ENCODE measurements at places on chromosomes 16 and 17.

DNA sequence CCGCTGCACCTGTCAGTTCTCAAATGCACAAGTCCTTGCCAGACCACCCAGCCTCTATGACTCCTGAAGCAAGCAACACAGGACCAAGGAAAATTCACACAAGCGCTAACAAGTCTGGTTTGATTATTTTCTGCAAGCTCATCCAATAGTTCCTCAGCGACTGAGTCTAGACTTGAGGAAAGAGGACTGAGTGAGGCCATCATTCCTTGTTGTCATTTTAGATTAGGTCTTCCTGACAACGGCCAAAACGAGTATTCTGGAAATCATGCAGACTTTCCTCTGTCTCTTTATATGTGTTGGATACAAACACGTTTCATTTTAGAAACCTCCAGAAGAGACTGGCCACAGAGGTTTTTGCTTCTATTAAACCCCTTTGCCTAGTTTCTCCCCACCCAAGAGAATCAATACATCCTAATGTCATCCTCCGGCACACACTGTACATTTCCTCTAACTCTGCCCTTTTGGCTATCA is 561 bp downstream of the CCDC47 start:
- no peak for DNase-seq

DNA sequence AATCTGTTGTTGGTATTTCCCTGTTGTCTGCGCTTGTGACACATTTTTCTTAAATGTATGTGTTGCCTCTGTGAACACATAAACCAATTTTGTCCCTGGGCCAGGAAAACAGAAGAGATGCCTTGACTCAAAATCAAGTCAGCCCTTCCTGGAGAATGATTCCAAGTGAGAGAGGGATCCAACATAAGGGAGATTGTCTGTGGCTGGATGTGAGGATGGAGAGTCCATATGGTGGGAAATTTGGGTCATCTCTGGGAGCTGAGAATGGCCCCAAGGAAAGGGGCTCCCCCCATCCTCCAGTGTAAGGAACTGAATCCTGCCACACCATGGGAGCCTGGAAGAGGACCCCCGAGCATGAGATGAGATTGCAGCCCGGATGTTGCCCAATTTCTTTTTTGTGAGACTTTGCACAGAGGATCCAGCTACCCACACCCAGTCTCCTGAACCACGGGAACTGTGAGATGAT is 13.5 kb downstream of the CRYM start:
- DNase-seq: no peak

- DNase-seq: no peak
Observed at GRCh38 chr16:27441276-27441675, 39.3 kb downstream of the IL21R start.

DNA sequence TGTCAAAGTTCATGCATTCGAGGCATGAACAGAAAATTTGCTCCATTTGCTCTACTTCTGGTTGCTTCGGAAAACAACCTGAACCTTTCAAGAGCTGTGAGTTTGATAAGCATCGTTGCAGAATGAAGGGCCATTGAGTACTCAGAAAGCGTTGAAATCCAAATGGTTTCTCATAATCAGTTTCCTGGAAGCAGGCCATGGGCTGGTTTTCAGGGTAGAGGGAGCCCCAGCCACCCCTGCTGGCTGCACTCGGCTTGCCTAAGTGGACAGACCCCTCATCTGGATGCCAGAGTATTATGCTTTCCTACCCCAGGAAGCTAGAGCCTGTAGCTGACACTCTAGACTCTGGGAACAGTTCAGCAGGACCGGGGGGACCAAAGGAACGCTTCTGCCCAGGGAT is 24.4 kb downstream of the SCNN1G start:
- DNase-seq: no peak

DNA sequence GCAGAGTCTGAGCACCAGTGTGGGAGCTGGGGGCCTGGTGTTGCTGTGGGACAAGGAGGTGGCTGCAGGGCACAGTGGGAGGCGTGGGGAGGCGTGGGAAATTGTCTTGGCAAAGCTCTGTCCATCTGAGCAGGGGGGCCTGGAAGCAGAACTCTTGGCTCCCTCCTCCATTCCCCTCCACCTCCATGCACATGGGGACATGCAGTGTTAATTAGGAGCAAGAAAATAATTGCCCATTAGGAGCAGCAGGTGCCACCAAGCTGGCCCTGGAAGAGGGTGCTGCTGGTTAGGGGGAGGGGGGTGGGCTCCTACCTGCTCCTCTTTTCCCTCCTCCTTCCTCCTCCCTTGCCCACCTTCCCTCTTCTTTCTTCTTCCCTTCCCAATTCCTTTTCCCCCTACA is 4.5 kb downstream of the TTYH2 start:
- DNase-seq: no peak

- no peak for DNase-seq
Observed at GRCh38 chr17:75590314-75590761, 2.7 kb downstream of the MYO15B start.

GRCh38 chr17:82865774-82866395 is 26.1 kb upstream of the ZNF750 start:
- no peak for DNase-seq

GRCh38 chr17:44210342-44211192 is 8.9 kb downstream of the UBTF start:
- no peak for DNase-seq

- DNase-seq: no peak
Observed at GRCh38 chr17:82097184-82097918, 685 bp downstream of the FASN start.

DNA sequence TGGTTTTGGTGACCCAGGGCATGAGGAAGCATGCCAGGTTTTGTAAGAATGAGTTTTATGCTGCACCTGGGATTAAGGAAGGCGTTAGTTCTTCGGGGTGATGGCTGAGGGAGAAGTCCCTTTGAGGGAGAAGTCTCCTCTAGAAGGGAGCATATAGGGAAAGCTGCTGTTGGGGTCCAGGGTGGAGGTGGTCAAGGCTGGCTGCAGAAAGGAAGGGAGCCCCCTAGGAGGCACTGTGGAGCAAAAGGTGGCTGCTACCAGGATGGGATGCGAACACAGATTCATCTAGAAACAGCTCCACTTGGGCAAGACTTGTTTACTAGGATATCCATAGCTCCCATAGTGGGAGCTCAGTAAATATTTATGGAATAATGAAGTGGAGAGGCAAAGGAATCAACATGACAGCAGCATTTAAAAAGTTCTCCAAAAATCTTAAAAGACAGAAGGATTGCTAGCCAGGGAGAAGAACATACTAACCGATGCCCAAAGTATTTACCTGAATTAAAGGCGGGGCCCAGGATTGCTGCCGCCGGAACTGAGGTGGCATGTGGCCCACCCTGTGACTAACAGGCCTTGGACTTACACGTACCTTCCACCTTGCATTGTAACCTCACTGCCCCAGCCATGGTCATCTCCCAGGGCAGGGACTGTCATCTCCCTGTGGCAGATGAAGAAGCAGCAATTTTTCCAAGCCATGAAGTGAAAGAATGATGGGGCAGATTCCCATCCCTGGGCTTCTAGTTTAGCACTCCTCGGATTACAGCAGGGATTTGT is 7.1 kb upstream of the LPCAT2 start:
- no peak for DNase-seq

GRCh38 chr17:78411241-78411857 is 32.9 kb downstream of the PGS1 start:
- no peak for DNase-seq

GRCh38 chr17:50560185-50560824 is at the start of gene CACNA1G:
Gene CACNA1G, plus strand, starts transcription at chr17:50560715. Its CDS starts 745 bp downstream, at chr17:50561460.
- peak; percentile 46 for DNase-seq

- DNase-seq: no peak
Observed at GRCh38 chr16:82096641-82097040, 61.6 kb downstream of the HSD17B2 start.

- DNase-seq: no peak
Observed at GRCh38 chr16:72188541-72188940, 16.6 kb upstream of the PMFBP1 start.

- peak; percentile 94 for DNase-seq
Observed at GRCh38 chr16:48123104-48123788, 32.5 kb downstream of the ABCC12 start.

DNA sequence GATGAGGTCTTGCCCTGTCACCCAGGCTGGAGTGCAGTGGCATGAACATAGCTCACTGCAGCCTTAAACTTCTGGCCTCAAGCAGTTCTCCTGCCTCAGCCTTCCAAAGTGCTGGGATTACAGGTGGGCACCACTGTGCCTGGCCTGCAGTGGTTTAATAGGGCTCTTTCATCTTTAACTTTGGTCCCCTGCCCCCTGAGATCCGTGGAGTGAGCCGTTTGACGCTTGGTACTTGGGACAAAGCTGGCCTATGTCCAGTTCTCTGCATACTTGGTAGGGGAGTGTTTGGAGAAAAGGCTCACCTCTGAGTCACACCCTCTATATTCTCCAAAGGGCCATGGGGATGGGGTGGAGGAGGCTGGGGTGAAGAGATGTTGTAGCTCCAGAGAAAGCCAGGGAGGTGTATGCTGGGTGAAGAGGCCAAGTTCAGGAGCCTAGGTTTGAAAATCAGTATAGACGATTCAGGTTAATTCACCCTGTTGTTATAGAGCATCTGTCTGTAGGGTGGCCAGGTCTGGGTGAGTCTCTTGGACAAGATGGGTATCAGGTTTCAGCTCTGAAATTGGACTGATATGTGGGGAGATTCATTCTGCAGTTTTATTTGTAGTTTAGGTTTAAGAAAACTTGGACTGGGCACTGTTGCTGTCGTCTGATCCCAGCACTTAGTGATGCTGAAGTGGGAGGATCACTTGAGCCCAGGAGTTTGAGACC is 17.6 kb downstream of the ABCC1 start:
- peak; percentile 61 for DNase-seq

DNA sequence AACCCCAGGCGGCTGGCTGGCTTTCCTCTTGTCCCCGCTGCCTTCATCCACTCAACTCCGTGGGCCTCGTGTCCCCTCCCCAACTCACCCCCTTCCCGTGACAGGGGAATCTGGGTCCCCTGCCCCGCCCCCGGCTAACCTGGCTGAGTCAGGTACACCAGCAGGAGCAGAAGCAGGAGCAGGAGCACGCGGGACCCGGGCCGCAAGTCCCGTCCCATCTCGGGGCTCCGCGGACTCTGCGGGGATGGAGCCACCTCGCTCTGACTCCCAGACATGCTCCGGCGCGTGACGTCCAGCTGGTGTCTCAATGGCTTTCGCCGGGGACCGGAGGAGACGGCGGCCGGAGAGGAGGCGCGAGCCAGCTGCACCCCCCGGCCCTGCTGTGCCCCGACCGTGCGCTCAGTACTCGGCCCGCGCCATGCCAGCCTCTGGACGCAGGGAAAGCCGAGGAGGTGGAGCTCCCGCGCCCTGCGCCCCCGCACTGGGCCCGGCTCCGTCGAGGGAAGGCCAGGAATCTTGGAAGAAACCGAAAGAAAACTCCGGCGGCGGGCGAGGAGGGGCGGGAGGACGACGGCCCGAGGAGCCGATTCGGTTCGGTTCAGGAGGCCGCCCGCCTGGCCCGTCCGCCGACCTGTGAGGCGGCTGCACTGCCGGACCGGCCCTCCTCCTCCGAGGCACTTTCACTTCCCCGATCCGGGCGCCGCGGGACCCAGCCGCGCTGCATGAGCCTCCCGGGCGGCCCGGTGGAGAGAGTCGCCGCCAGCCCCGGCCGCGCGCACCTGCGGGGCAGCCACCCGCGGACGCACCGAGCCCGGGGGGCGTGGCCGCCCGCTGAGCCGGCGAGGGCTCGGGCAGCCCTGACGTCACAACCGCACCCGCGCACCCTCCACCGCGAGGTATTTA is at the start of the genes CXCL16 and ZMYND15:
Gene CXCL16 (minus strand): TSS at position 807 of the 903 bp plus-strand sequence. CDS start 589 bp downstream, at position 218.
Gene ZMYND15 (plus strand): TSS at position 712 of the 903 bp plus-strand sequence. CDS start 716 bp downstream, outside the sequence.
- DNase-seq: no peak

GRCh38 chr17:42685831-42686230 is 3.5 kb downstream of the CNTNAP1 start:
- no peak for DNase-seq

GRCh38 chr16:4591706-4592470 is 22.8 kb downstream of the UBALD1 start:
- no peak for DNase-seq

- no peak for DNase-seq
Observed at GRCh38 chr16:3548445-3548844, 28.8 kb downstream of the NLRC3 start.

GRCh38 chr17:15081008-15081407 is 184.1 kb downstream of the PMP22 start:
- DNase-seq: no peak

- DNase-seq: no peak
Observed at GRCh38 chr17:76670020-76670717, 26.6 kb upstream of the ST6GALNAC1 start.

DNA sequence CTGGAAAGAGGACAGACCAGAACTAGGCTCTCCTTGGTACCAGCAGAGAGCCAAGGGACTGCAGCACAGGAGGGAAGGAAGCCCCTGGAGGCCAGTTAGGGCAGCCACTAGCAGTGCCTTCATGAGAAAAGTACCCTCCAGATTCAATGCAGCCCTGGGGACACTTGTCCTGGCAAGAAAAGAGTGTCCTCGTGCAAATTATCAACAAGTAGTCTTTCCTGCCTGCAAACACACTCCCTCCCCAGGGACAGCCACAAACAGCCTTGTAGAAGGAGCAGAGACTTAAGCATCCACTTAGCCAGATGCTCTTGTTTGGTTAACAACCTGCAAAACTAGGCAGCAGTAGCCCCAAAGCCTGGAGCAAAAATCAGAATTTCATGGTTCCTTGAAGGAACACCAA is 24.3 kb downstream of the CENPV start:
- DNase-seq: no peak

Measured in HFF-Myc (cell line).